ENCODE measurements at places on chromosomes 2 and 18.

DNA sequence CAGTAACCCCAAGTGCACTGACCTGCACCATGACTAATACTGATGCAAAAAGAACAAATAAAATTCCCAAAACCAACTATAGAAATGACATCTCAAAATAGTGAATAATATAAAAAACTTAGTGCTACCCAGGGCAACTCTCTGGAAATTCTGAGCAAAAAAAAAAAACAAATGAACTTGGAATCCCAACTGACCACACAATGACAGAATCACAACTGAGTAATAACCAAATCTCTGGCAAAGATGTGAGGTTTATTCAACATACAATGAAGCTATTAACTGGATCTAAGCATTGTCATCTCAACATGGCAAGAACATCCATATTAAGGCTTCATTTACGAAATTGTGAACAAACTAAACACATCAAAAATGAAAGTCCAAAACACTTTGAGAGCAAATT lies 22.7 kb downstream of the EXOC6B start:
- DNase-seq: no peak

DNA sequence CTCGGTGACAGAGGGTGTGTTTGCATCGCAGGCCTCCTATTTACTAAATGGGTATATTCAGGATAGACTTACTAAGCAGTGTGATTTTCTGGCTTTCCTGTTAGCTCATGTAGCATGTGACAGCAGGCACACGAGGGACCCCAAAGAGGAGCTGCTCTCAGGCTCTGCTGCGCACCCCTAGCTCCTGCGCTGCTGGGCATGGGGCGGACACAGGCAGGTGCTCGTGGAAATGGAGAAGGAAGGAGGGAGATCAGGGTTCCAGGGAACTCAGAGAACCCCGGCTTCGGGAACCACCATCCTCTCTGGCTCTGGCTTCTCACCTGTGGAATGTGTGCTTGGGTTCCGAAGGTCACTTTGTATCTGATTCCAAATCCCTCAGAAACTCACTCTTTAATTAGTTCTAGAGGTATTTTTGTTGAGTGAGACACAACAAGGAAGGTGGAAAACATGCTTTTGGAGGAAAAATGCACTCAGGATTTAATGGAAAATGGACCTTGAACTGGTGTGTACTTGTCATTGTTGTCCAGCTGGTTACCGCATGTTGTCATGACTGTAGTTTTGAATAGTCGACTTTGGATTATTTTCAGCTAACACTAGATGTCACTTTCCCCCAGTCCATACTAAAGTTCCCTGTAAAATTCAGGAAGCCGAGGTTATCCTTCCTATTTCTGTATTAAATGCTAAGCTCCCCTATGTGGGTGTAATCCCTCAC lies 3.5 kb downstream of the SNTG2 start:
- DNase-seq: peak; percentile 28

DNA sequence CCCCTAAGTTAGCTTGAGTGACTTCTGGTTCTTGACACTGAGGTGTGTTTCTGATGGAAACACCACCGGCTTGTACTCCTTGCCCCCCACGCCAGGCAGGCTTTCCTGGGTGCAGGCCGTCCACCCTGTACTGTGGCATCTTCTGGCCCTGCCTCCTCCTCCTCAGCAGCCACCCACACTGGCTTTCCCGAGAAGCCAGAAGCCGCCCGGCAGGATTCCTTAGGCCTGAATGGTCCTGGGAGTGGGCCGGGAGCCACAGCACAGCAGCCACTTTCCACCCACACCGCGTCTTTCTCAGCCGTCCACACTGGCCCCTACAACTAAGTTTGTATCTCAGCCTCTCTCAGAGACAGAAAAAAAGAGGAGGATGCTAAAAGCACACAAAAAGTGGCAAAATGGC lies 2.1 kb upstream of the HSBP1L1 start:
- DNase-seq: no peak

DNA sequence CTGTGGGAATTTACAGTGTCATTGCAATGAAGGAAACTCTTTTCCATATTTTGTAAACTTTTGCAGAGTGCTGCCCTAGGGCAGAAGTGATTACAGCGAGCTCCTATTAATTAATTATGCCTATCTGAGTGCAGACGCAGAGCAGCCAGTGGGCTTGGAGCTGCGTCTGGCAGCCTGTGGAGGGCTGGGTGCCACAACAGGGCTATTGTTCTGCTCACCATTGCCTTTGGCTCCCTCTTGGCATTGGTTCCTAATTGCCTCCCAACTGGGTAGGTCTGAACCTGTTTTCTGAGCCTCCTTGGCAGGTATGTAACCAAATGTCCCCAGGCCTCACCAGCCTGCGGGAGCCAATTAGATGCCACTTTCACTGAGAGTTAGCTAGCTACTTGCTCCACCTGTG lies 25.6 kb upstream of the ITGB6 start:
- no peak for DNase-seq

- no peak for DNase-seq
Measured at GRCh38 chr2:164514491-164514890, 106.8 kb downstream of the GRB14 start.

- no peak for DNase-seq
Measured at GRCh38 chr2:161710131-161710915, 86.1 kb downstream of the SLC4A10 start.

DNA sequence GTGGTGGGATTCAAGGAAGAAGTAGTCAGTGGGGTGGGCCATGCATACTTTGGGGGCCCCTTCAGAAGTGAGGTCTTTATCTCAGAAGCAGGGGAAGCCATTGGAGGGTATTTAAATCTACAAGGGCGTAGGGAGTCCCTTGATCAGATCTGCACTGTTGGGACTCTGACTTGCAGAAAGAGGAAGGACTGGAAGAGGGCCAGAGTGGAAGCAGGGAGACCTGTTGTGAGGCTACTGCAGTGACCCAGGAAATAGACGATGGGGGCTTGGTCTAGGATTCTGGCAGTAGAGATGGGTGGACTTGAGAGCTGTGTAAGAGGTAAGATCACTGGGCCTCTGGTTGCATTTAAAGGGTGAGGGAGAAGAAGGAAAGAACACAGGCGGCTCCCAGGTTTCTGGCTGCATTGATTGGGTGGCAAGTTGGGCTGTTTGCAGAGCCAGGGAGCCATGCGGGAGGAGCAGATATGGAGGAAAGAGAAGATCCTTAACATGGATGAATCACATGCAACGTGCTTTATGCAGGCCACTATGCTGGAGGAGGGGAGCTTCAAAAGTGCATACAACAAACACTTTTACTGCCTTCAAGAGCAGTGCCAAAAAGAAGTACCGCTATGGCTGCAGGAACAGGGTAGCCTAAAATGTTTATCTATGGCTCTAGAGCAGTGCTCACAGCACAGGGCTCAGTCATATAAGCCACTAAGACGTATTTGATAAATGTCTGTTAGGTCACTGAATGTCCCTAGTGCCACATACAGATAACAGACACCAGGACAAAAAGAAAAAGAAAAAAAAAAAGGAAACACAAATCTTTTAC lies 2.3 kb downstream of the SFXN5 start:
- no peak for DNase-seq

DNA sequence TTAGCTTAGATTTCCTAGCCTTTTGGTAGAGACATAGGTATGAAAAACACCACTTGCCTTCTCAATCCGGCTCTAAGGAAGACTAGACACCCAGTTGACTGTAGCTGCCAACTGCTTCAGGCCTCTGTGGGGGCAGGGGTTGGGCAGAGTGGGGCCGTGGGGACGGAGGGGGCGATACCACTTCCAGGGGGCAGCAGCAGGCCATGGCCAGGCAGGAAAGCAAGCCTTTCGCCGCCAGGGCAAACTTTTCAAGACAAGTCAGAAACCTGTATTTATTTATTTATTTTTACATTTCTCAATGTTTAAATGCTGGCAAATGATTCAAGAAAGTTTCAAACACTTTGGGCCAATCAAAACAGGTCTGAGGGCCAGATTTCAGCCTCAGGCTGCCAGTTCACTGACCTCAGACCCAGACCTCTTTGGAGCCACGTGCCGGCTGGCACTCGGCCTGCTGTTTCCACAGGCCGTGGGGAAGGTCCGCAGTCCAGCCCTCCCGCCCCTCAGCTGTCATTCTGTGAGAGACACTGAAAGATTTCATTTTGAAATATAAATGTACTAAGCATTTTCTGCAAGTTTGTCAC lies 63.8 kb downstream of the MEX3C start:
- DNase-seq: no peak

GRCh38 chr2:118145207-118145606 lies 56.9 kb downstream of the INSIG2 start:
- no peak for DNase-seq

All from HAP-1 (cell line).